ENCODE measurements at places on chromosomes 5 and 9.
A peak's percentile ranks its signal among the peaks of the same experiment; 100 is the strongest.

DNA sequence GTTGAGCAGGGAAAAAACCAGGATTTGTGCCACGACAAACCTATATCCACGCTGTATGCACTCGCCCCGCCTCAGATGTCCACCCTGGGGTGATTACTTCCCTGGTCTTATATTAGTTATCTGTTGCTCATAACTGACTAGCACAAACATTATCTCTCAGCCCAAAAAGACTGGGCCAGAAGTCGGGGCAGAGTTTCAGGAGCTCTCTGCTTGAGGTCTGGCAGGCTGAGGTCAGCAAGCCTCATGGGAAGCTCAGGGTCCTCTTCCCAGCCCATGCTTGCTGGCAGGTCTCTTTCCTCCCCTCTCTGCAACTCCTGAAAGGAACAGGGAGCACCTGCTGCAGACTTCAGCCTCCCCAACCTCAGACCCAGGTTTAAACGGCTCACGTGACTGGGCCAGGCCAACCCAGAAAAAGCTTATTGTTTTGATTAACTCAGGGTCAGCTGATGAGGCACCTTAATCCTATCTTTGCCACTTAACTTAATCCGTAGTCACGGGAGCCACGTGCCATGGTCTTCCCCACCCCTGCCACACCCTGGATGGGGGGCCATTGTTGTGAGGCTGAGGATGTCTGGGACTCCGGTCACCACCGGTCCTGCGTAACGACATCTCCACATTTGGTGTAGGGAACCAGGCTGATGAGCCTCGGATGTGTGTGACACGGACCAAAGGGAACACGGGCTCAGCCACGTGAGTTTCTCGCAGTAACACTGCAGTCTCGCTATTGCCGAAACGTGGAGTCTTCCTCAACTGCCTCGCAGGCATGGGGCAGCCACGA, 123.7 kb upstream of the IRX4 start:
- DNase-seq = no peak

GRCh38 chr9:35673132-35674024, at the start of gene CA9:
CA9 (plus strand) TSS chr9:35673928; CDS start chr9:35673960, 32 bp downstream.
- DNase-seq = no peak

DNA sequence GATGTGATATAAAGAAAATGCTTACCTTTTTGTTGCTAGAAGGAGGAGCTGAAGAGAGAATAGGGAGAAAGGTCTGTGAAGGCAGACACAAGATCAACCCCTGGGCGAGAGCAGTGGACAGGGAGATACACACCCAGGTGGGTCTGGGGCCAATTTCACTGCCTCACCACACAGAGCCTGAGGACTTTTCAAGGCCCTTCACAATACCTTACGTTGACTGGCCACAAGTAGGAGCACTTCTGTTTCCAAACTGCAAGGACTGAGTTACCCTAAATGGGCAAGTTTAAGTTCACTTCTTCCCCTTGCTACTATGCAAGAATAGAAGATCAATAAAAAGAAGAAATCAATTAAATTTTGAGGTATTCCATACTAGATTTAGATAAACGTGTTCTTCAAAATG, 174.5 kb upstream of the SLC12A2 start:
- DNase-seq = no peak

DNA sequence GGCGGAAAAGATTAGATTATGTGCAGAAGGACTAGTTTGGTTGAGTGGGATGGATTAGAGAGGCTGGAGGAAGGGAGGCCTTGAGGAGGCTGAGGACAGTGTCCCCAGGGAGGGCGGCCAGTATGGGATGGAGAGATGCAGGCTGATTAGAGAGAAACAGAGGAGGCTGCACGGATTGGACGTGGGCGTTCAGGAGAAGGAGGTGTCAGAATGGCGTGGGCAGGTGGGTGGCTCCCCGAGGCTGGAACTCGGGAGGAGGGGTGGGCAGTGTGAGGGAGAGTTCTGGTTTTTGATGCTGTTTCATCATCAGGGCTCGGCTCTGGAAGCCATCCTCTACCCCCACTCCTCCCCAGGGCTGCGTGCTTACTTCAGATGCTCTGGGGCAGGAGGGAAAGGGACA, 13.0 kb downstream of the CDHR2 start:
- no peak for DNase-seq

DNA sequence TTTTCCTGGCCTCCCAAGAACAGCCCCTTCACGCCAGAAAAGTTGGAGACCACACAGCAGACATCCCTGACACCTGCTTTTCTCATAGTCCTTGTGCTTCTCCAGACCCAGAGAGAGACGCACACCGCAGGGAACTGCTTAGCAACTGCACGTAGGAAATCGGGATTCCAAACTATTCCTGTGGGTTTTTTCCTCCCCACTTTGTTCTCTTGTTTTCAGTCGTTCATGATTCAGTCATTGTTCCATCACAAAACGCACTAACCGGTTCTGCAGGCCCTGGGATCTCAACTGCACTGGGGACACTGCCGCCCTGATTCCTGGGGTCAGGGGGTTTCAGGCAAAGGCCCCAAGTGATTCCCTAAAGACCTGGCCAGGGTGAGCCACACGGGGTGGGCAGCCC, 588.0 kb upstream of the KLF4 start:
- no peak for DNase-seq

DNA sequence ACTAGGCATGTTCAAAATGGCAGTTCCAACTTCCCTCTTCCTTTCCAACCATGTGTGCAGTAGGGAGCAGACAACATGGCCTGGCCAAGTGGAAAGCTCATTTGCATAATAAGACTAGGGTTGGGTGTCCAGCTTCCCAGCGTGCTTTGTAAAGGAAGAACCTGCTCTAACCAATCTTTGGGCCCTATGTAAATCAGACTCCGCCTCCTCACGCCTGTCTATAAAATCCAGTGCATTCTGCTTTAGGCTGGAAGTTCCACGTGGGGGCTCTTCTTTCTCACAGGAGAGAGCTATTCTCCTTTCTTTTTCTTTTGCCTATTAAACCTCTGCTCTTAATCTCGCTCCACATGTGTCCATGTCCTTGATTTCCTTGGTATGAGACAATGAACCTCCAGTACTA, 83.4 kb downstream of the GCNT1 start:
- no peak for DNase-seq

- DNase-seq = no peak
These were observed 29.2 kb upstream of the IL31RA start for GRCh38 chr5:55821731-55822512.

DNA sequence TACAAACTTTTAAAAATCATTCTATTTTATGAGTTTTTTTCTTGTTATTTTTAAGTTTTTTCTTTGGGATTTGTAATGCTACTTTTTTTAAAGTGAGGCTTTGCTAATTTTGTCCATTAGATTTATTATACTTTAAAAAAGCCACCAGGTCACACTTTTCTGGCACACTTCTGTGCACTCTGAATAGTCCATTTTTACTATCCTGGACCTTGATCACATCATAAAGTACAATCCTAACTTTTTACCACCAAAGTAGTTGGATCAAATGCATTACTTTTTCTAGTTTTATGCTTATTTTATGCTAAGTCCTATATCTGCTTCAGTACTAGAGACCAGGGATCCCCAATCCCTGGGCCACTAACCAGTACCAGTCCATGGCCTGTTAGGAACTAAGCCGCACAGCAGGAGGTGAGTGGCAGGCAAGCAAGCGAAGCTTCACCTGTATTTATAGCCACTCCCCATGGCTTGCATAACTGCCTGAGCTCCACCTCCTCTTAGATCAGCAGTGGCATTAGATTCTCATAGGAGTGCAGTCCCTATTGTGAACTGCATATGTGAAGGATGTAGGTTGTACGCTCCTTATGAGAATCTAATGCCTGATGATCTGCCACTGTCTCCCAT, 16.0 kb downstream of the FRRS1L start:
- DNase-seq = no peak

DNA sequence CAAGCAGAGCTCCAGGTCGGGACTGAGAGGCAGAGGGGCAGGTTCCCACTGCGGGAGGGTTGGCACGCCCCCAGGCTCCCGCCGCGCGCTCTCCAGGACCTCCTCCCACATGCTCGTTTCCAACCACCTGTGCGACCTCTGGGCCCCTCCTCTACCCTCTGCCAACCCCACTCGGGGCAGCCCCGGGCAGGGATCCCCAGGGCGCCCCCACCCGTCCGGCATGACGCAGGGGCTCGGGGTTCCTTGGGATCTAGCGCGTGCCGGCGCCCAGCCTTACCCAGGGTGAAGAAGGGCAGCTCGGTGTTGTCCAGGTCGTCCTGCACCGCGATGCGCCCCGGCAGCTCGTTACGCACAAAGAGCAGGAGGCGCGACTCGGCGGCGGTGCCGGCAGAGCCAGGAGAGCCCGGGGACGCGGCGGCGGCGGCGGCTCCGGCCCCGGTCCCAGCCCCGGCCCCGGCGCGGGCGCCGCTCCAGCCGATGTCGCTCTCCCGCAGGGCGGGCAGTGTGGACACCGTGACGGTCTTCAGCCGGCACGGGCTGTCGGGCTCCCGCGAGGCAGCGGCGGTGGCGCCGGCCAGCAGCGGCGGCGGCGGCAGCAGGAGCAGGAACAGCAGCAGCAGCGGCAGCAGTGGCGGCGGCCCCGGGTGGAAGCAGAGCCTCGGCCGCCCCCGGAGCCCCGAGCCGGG, 494 bp downstream of the ASTN2 start:
- DNase-seq = no peak

DNA sequence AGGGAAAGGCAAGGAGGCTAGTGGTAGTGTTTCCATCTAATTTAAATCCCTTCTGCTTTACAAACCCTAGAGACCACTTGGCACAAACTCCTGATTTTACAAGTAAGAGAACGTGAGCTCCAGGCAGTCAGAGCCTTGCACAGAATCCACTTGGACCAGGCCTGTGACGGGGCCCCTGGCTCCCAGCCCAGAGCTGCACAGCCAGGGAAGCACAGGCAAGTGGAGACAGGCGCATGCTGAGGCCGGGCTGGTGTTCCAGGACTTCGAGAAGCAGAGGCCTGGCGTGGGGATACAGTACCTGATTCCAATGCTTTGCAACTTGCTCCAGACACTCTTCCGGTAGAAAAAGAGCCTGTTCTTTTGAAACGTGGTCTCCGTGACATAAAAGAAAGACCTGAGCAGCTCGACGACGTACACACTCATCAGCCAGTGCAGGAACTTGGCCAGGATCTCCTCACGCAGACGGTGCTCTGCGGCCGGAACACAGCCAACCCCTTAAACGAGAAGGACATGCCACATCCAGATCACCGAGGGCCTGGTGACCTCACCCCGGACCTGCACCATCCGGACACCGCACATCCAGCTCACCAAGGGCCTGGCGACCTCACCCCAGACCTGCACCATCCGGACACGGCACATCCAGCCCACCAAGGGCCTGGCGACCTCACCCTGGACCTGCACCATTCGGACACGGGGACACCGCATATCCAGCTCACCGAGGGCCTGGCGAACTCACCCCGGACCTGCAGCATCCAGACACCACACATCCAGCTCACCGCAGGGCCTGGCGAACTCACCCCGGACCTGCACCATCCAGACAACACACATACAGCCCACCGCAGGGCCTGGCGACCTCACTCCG, 12.5 kb downstream of the TERT start:
- no peak for DNase-seq

GRCh38 chr9:127386249-127386648, 10.7 kb upstream of the SLC2A8 start:
- no peak for DNase-seq

DNA sequence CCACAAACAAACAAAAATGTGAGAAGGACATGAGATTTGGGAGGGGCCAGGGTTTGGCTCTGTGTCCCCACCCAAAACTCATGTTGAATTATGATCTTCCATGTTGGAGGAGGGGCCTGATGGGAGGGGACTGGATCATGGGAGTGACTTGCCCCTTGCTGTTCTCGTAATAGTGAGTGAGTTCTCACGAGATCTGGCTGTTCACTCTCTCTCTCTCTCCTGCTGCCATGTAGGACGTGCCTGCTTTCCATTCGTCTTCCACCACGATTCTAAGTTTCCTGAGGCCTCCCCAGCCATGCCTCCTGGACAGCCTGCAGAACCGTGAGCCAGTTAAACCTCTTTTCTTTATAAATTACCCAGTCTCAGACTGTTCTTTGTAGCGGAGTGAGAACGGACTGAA, 118.7 kb downstream of the RXRA start:
- DNase-seq = no peak

- DNase-seq = no peak
These were observed 30.2 kb upstream of the SMIM23 start for GRCh38 chr5:171755354-171755821.

DNA sequence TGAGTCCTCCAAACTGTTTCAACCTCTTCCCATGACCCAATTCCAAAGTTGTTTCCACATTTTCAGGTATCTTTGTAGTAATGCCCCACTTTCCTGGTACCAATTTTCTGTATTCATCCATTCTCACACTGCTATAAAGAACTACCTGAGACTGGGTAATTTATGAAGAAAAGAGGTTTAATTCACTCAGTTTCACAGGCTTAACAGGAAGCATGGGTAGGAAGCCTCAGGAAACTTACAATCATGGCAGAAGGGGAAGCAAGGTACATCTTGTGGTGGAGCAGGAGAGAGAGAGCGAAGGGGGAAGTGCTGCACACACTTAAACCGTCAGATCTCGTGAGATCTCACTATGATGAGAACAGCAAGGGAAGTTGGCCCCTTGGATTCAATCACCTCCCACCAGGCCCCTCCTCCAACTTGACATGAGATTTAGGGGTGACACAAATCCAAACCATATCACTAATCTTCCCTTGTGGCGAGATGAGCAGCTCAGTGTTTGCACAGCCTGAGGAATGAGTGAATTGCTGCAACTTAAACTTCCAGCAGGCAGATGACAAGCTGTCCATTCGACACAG, 42.9 kb downstream of the TRIP13 start:
- DNase-seq = no peak

DNA sequence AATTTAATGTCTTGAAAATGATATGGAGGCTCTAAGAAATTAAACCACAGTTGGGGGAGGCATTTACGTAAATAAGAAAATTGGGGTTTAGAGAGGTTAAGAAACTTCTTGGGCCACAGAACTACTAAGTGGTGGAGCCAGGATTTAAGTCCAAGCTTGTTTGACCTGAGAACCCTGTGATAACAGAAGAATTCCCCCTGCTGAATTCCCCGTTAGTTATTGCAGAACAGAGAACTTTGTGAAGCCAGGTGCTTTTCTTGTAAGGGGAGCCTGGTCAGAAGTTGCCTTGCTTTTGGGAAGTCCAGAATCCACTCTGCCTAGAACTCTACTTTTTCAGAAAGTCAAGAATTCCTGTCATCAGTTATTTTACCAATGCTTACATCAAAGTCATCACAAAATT, 309.3 kb upstream of the SEMA6A start:
- DNase-seq = no peak

- no peak for DNase-seq
These were observed 4.2 kb upstream of the NFIL3 start for GRCh38 chr9:91427873-91428272.

DNA sequence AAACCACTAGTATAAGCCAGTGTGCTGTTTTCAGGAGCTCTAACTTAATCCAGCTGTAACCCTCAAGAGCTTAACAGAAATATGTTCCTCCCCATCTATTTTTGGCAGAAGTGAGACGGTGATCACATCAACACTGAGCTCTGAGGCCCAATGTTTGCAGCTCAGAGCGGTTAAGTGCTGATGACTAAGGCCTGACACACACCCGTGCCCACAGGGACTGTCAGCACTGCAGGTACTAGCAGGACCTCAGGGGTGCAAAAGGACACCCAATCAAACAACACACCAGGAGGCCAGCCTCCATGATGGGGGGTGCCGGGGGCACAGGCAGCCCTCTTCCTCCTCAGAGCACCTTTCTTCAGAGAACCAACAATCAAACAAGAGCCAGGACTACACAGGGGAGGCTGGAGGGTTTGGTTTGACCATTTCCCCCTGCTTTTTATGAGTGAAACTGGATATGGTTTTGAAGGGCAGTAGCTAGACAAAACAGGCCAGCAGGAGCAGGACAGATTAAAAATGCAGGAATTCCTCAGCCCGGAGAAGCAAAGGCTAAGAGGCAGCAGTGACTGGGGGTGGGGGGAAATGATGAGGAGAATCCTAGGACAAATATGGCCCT, 61.3 kb downstream of the RAPGEF1 start:
- peak; percentile 58 for DNase-seq

GRCh38 chr9:86795047-86795442, 152.3 kb downstream of the GAS1 start:
- DNase-seq = no peak

Measured in thoracic aorta (tissue), 2 donors.